ENCODE measurements at places on chromosomes 6 and 20.

DNA sequence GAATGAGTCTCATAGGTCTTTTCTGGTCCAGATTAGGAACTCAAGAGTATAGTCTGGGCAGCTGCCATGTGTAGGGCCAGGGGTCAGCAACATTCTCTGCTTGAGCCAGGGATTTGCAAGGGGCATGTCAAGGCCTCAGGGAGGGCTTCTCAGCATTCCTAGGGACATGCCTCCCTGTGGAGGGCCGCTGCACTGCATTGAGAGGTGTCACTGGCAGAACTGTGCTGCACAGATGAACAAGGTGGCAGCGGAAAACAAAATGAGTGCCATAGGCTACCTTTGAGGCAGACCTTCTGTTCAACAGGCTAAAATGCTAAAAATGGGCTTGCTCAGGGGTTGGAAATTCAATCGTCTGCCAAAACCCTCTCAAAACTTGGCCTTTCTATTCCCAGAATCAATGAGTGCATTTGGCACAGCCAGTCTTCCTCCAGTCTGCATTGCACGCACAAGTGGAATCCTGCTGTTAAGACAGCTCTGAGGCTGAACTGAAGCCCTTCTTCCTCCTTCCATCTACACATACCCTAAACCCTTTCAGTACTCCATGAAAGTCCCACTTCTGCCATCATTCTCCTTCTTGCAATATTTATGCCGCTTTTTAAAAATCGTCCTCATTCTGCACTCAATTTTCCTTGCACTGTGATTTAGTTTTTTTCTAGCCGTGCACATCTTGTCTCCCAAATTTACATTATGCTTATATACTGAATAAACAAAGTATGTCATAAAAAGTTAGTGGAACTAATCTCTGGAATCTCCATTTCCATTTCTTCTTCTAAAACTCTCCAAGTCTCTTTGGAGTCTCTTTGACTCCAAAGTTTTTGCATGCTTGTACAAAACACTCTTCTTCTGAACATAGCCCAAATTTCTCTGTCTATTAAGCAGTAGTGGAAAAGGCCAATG lies 51.7 kb downstream of the SLC26A8 start:
- no peak for DNase-seq

- DNase-seq: no peak
Observed at GRCh38 chr6:168563656-168564055, 122.7 kb downstream of the SMOC2 start.

- no peak for DNase-seq
Observed at GRCh38 chr20:7935027-7935551, 5.2 kb downstream of the HAO1 start.

GRCh38 chr6:133648581-133648980 lies 240.3 kb upstream of the TCF21 start:
- no peak for DNase-seq

DNA sequence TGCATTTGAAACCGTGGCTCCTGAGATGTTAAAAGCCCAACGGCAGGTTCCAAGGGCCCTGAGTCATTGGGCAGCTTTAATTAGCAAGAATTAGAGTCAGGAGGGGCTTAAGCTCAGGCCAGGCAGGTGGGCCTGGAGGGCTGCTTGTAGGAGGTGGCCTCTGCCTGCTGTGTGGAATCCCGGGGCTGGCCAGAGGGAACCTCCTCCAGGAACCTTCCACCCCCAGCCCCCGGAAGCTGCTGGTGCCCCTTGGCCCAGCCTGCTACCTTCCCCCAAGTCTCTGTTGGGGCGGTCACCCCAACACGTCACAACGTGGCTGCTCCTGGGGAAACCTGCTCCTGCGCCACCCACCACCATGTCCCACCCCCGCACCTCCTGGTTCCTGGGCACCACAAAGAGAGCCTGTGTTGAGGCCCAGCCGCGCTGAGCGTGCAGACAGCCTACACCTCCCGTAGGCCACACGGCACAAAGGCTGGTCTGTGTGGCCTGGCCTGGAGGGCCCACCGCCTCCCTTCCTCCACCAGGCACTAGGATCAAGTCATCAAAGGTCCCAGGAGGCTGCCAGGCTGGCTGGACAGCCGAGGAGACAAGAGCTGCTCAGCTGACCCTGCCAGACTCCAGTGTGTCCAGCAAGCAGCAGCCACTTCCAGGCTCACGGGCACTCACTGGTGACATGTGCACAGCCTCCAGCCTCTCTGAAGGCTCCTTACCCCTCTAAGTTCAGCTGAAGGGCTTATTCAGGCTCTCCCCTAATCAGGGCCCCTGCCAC lies 86.3 kb downstream of the SNX5 start:
- DNase-seq: no peak

DNA sequence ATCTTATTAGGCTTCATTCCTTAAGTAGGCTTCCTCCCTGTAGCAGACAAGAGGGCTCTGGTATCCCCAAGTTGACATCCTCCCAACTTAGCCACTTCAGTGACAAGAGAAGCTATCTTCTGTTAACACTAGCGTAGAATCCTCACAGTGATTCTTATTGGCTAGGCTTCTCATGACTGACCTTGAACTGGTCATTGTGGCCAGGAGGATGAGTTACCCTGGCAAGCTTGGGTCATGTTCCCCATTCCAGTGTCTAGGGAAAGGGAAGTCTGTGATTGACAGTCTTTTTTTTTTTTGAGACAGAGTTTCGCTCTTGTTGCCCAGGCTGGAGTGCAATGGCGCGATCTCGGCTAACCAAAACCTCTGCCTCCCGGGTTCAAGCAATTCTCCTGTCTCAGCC lies 7.1 kb downstream of the CDKAL1 start:
- DNase-seq: no peak

- DNase-seq: no peak
Observed at GRCh38 chr6:75167325-75167724, 38.5 kb downstream of the COL12A1 start.

DNA sequence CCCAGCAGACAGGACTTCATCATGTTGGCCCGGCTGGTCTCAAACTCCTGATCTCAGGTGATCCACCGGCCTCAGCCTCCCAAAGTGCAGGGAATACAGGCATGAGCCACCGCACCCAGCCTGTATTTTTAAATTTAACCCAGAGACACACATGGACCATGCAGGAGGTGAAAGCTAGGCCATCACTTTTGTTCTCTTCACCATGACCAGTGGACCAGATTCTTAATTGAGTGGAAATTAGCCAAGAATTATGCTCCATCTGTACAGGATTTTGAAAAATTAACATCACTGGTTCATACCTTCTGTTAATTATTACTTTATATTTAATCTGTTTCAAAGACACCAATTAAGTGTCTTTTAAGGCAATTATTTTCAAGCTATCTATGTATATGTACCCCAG lies 493.6 kb upstream of the NOX3 start:
- DNase-seq: no peak

- DNase-seq: no peak
Observed at GRCh38 chr6:136736281-136736960, 55.9 kb downstream of the MAP3K5 start.

DNA sequence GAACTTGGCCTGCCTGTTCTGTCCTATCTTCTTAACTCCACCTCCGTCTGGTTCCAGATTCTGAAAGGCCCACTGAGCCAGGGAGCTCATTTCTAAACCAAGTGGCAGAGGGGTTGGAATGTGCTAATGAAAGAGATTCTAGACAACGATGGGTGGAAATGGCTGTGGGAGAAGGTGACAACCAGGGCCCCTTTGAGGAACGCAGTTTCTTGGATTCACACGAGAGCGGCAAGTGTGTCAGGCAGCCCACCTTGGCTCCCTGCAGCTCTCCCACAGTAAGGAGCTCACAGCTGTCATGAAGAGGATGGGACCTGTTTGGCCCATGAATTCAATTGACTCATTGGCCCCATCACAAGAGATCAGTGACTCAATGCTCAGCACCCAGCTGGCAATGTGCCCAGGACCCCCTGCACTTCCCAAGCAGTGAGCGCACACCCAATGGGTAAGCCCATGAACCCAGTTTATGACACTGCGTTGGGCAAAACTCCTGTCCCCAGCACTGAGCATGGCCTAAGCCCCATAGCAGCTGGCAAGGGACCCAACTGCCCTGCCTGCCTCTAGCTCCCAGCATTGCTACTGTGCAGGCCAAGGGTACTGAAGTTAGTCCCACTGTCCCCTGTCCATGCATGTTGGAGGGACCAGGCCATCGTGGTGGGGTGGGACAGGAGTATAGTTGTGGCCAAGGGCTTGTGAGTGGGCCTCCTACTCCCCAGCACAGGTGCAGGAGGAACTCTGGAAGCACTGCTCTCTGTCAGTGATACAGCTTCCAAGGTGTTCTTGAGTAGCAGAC lies 16.4 kb downstream of the MRPS18A start:
- DNase-seq: no peak

- no peak for DNase-seq
Observed at GRCh38 chr6:11021003-11021402, 23.1 kb downstream of the ELOVL2 start.

- DNase-seq: no peak
Observed at GRCh38 chr6:104519566-104519965, 340.2 kb downstream of the HACE1 start.

DNA sequence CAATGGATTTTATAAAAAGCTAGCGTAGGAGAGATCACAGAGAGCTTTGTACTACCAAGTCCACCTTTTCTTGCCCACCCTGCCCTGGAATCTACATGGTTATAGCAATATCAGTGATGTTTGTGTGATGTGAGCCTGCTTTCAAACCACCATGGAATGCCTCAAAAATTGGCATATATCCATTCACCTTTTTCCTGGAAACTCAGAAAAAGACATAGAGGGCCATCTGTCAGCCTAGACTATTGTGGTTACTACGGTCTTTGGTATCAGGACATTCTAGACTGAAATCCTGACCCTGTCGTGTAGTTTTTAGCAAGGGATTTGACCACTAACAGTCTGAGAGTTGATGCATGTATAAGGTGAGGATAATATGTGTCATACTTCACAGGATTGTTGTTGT lies 239.6 kb downstream of the GRIK2 start:
- DNase-seq: no peak

DNA sequence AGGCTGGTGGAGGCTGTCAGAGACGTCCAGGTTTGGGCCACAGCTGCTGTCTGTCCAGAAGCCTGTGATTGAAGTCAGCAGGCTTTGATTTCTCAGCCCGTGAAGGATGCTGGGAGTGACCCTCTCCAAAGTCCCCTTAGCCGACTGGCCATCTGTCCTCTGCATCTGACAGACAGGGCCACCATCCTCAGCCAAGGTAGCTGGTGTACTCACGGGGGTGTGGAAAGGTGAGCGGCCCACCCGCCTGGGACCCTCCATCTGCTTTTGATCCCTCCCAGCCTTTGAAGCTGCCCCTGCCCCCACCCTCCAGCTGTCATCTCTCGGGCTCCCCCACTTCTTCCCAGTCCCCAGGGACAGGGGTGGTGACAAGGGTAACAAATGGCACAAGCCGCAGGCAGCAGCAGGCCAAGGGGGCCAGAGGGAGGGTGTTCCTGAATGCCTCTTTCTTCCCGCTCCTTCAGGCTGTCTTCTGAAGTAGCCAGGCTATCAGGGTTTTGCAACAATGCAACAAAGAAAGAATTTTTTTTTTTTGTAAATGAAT lies 84.4 kb downstream of the EYA2 start:
- no peak for DNase-seq

GRCh38 chr6:11778648-11779328 lies at the start of gene ADTRP:
TSS of gene ADTRP (minus strand) at chr6:11778803. CDS start at chr6:11778759, 44 bp downstream.
- DNase-seq: no peak

DNA sequence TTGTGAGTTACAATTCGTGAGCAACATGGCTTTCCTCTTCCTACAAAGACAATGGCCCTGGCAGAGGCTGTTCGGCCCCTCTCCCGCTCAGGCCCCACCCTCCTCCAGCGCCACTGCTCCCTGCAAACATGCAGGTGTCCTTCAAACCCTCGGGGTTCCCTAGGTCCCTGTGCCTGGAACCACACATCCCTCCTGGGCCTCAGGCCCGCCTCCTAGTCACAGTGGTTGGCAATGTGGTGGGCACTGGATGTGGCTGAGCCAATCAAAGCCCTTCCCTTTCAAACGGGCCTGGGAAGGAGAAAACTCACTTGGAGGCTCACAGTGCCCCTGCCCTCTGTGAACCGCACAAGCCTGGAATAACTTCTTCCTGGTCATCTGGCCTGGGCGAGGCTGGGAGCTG lies 147.2 kb downstream of the TFAP2C start:
- no peak for DNase-seq

- no peak for DNase-seq
Observed at GRCh38 chr6:137430954-137431353, 63.2 kb downstream of the OLIG3 start.

- DNase-seq: no peak
Observed at GRCh38 chr6:92617721-92618120, 801.6 kb downstream of the EPHA7 start.

GRCh38 chr6:168301648-168302398 lies 17.8 kb downstream of the DACT2 start:
- no peak for DNase-seq

DNA sequence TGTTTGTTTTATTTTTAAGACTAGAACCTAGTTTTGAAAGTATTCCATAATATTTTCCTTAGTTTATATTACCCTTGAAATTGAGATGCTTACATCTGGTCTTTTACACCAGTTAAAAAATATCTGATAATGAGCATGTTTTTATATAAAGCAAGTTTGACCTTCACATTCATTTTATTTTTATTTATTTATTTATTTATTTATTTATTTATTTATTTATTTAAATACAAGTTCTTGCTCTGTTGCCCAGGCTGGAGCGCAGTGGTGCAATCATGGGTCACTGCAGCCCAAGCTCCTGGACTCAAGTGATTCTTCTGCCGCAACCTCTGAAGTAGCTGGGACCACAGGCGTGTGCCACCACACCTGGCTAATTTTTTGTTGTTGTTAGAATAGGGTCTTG lies 52.8 kb upstream of the ADIG start:
- DNase-seq: no peak

- no peak for DNase-seq
Observed at GRCh38 chr6:145569140-145569539, 166.2 kb downstream of the EPM2A start.

DNA sequence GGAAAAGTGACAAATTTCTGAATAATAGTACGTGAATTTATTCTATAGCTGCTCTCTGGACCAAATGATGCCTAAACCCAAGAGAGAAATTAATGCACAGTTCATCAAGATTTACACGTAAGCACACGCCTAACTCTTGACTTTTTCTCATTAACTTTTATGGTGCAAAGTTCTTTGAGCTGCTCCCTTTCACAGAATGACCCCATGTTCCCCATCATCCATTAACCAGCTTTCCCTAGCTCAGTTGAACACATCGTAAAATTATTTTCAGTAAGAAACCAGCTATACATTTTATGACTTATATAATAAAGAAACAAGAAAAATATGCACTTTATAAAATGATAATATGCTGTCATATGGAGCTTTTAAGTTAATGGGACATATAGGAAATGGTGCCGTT lies 54.3 kb downstream of the ID4 start:
- DNase-seq: no peak

DNA sequence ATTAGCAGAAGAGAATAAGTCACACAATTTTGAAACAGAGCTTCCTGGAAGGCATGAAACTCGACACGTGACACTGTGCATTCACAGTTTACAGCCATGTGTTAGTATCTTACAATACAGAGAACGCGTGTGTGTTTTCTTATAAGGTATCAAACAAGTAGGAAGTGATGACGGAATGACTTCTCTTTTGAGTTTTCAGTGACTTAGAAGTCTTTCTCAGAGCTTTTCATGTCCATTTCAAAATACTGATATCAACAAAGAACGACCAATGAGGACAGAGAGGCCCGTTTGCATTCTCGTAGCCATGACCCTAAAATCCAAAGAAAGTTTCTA lies 36.6 kb upstream of the DUSP22 start:
- no peak for DNase-seq

GRCh38 chr6:169427856-169428255 lies 174.2 kb upstream of the THBS2 start:
- no peak for DNase-seq
